ENCODE measurements at places on chromosomes 12 and 14. TPM values are rescaled to one million over a fixed set of nuclear protein-coding genes. Genes with fewer than 3 reads are reported as not detected.

UBE3B gene
- 44.3 TPM for total RNA-seq

TMCC3 gene
- 14.7 TPM for total RNA-seq

KLRC4 gene
- total RNA-seq, result 1.4 TPM

OAS2 gene
- 11.7 TPM for total RNA-seq

GPX2 gene
- total RNA-seq, result 8.4 TPM

TMEM179 gene
- total RNA-seq, result 0.50 TPM

BHLHE41 gene
- total RNA-seq, result 34.3 TPM

TPH2 gene
- total RNA-seq, result not detected

ADAM20 gene
- 1.2 TPM for total RNA-seq

CFAP251 gene
- total RNA-seq, result 10.8 TPM

TAS2R30 gene
- total RNA-seq, result 4.0 TPM

PRIMA1 gene
- total RNA-seq, result 1.7 TPM
